NCI-H774 (cell line): ENCODE measurements at places on chromosomes 16 and 17.

DNA sequence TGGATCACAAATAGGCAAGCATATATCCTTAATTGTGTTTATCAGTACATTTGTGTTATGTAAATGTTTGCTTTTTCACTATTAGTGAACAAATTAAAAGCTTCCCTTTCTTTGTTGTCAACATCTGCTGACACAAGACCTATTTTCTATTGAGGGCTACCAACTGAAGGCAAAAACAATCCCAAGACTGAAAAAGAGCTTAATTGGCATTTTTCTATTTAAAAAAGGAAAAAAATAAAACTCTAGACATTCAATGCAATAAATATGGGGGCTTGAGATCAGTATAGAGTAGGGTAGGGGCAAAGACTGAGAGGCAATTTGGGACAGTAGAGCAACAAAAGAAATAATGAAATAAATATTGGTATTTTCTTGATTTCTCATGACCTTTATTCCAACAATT lies 24.2 kb downstream of the OMG start:
- DNase-seq, result no peak

GRCh38 chr17:81655378-81656117 lies 794 bp downstream of the PDE6G start:
- DNase-seq, result no peak

DNA sequence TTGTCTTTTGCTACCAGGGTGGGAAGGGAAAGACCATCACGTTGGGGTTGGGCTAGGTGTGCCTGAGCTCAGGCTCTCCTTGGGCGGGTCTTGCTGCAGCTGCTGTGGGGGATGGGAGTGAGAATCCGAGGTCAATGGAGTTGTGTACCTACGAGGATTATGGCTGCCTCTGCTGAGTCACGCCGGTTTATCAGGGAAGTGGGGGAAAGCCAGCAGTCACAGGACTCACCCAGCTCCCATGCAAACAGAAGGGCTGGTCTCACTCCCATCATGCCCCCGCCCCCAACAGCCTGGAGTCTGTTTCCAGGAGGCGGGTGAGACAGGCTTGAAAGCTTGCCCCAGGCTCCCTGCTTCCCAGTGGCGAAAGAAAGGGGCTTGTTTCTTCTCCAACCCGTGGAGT lies 1259.0 kb upstream of the GOT2 start:
- no peak for DNase-seq

- no peak for DNase-seq
Observed at GRCh38 chr16:79261481-79261940, 339.0 kb downstream of the MAF start.

DNA sequence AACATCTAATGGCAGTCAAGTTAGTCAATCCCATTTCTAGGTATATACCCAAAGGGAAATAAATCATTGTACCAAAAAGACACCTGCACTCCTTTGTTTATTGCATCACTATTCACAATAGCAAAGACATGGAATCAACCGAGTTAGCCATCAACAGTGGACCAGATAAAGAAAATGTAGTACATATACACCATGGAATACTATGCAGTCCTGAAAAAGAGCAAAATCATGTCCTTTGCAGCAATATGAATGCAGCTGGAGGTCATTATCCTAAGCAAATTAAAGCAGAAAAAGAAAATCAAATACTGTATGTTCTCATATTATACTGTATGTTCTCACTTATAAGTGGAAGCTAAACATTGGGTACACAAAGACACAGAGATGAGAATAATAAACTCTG lies 204.0 kb downstream of the KCNJ2 start:
- no peak for DNase-seq

GRCh38 chr17:8707332-8708024 lies 37.2 kb downstream of the CCDC42 start:
- no peak for DNase-seq

GRCh38 chr16:54233615-54234014 lies 53.0 kb downstream of the IRX3 start:
- no peak for DNase-seq

DNA sequence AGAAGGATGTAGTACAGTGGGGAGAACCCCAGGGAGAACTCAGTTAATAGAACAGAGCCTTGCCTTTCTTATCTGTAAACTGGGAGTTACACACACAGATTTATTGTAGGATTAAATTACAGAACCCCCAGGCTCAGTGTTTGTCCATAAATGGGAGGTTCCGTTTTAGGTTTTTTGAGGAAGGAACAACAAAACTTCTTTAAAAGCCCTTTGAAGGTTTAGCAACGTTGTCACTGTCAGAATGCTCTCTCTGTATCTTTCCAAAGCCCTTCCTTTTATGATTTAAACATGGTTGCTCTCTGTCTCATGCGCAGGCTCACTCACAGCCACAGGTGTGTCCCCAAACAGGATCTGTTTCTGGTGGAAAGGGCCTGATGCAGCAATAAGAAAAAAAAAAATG lies 9.4 kb upstream of the GNA13 start:
- DNase-seq, result no peak

DNA sequence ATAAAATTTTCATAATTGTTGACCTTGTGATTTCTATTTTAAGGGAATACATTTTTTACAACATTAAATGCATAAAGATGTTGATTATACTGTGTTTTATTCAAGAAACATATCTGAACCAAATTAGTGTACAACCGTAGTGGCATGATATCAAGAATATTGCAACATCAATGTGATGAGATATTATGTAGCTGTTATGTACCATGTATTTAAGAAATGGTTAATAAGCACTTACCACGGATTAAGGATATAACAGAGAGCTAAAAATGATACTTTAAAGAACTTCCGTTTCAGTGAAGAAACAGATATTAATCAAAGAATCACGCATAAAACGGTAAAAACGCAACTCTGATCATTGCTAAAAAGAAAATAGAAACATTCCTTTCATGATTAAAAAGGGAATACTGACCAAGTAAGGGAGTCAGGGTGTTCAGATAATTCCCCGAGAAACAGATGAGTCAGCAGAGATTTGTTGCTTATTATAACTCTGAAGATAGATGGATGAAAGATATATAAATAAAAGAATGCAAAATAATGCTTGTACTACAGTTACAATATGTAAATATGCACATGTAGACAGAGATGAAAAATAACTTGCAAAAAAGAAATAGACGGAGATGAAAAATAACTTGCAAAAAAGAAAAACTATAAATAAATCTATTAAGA lies 281.9 kb upstream of the MAF start:
- DNase-seq, result no peak

- no peak for DNase-seq
Observed at GRCh38 chr17:8991514-8992285, 26.2 kb upstream of the PIK3R5 start.

GRCh38 chr17:40363111-40363827 lies 1.3 kb downstream of the GJD3 start:
- DNase-seq, result no peak

DNA sequence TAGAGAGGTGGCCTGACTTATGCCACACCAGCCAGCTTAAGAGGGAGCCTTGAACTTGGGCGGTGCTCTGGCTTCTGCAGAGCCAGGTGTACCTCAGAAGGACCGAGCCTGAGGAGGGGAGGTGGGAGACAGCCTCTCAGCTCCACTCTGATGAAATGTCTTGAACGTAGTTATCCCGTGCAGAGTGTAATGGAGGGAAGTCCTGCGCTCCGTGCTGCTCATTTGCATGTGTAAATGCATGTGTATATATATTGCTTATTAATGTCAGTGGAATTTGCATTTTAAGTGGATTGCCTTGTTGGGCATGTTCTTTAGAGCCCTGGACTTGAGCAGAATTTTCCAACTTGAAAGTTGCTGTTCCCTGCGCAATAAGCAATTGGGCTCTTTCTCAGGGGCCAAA lies 264.9 kb upstream of the SDK2 start:
- DNase-seq, result no peak

DNA sequence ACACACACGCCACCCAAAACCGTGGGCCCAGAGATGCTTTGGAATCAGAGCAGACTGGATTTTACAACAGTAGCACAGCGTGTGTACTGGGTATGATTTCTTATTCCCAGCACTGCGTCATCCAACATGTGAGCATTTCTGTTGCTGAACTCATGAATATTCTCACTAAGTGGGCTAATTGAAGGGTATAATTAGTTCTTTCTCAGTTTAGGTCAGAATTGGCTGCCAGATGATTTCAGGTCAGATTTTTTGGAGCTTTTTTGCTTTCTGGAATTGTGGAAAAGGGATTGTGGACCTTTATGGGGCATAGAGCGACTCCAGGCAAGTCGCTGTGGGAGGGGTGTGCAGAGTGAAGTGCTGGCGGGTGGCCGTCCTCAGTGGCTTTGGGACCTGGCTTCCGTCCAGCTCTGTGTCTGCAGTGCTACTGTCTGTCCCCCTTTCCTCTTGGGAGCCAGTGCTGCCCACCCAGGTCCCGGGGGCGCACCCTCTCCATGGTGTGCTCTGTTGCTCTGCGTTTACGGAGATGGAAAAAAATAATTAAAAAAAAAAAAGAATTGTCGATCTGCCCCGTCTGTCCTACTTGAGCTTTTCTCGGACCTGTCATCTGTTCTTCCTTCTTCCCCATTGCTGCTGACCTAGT lies 25.0 kb downstream of the FOXK2 start:
- no peak for DNase-seq

GRCh38 chr17:64615028-64615677 lies 47.0 kb downstream of the SMURF2 start:
- DNase-seq, result no peak

DNA sequence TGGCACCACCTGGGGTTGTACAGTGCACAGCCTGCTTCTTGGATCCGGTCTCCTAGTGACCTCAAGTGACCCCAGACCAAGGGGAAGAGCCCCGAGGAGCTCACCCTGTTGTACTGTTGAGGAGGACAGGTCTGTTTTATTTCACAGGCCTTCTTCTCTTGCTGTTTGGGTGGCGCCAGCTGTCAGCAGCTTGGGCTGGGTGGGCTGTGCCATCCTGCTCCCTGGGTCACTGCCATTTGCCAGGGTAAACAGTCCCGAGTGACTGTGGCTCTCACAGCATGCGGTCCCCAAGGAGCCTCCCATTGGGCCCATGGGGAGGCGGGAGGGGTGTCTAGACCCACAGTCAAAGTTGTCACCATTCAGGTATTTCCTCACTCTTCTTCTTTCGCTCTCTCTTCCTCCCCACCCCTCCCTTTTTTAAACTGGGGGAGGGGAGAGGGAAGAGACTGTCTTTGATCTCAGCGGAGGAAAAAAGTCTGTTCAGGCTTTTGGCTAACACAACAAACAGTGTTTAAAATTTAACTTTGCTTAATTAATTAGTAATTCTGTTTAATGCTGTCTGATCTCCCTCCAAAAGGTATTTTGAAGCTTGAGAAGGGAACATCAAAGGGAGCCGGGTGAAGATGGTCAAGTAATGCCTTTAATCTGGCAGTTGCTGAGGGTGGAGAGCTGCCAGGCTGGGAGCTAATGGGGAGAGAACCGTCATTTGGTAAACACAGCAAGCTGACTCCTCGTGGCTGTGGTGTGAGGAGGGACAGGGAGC lies 64.0 kb downstream of the SNX20 start:
- DNase-seq, result no peak
